Endothelial cell (in vitro differentiated cells): ENCODE measurements at places on chromosomes 5 and 9.

- no peak overlapping the region for H3K4me3 ChIP-seq
- H3K36me3 ChIP-seq = peaks cover 17% of the 10 kb centered on the region
- peaks cover 33% of the 10 kb centered on the region for H3K4me1 ChIP-seq
- DNase-seq = no peak
Observed at GRCh38 chr9:75083188-75083970, 4.6 kb downstream of the NMRK1 start.

DNA sequence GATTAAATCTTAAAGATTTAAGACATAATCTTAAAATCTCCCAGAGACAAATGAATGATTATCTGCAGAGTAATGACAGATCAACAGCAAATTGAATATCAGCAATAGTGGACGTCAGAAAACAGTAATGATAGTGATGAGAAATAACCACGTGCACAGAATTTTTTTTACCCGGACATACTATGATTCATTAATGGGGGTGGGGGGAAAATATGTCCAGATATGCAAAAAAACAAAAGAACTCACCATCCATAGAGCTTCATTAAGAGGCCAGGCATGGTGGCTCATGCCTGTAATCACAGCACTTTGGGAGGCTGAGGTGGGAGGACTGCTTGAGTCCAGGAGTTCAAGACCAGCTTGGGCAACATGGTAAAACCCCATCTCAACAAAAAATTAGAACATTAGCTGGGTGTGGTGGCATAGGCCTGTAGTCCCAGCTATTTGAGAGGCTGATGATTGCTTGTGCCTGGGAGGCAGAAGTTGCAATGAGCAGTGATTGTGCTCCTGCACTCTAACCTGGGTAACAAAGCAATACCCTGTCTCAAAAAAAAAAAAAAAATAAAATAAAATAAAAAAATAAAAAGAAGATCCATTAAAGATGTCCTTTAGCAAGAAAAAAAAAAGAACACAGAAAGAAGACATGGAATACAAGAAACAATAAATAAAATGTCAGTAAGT, 30.9 kb upstream of the SHOC1 start:
- no peaks in the 10 kb centered on the region for H3K27me3 ChIP-seq
- H3K4me3 ChIP-seq = no peak overlapping the region
- H3K36me3 ChIP-seq = no peaks in the 10 kb centered on the region
- no peaks in the 10 kb centered on the region for H3K4me1 ChIP-seq

DNA sequence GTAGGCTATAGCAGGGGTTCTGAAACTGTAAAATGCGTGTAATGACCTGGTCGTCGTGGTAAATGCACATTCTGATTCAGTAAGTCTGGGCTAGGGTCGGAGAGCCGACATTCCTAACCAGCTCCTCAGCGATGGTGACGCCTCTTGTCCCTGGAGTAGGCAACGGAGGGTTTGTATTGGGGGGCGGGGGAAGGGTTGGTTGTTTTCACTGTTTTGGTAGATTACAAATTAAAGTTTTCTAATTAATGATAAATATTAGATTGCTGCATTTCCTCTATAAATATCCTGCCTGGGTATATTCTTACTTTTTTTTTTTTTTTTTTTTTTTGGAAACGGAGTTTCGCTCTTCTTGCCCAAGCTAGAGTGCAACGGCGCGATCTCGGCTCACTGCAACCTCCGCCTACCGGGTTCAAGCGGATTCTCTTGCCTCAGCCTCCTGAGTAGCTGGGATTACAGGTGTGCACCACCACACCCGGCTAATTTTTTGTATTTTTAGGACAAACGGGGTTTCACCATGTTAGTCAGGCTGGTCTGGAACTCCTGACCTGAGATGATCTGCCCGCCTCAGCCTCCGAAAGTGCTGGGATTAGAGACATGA, 566 bp upstream of the ALDH7A1 start:
- DNase-seq = no peak
- H3K27ac ChIP-seq = peak overlapping the region; percentile 98
- peaks cover 8% of the 10 kb centered on the region for H3K36me3 ChIP-seq

GRCh38 chr9:123373946-123374345, 17.9 kb downstream of the CRB2 start:
- no peaks in the 10 kb centered on the region for H3K36me3 ChIP-seq
- peaks cover 8% of the 10 kb centered on the region for H3K4me1 ChIP-seq

DNA sequence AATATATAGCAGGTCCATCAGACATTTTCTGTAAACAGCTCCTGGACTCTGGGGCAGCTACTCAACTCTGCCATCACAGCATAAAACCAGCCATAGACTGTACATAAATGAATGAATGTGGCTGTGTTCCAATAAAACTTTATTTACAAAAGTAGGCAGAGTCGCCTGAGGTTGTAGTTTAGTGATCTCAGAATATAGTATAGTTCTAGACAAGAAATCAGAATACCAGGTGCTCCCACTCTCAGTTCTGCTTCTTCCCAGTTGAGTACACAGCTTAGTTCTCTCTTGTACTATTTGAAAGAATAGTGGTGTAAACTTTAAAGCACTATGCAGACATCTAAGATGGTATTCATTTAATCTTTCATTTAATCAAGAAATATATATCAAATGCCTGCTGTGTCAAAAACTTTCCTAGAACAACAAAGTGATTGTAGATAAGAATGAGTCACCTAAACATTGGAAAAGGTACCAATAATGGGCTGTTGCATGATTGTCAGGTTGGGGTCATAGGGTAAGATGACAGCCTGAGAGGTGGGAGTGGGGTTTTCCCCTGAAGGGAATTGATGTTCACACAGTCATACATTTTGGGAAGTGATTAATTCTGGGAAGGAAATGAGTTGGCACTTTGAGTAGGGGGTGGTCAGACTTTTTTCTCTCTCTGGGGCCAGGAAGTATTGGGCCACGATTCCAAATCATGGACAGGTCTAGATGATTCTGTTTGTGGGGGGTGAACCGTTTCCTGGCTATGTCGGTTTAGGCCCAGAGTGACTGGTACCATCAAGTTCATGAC, 37.0 kb downstream of the TNFSF8 start:
- peaks cover 16% of the 10 kb centered on the region for H3K4me1 ChIP-seq
- H3K27me3 ChIP-seq = peaks cover 2% of the 10 kb centered on the region
- H3K27ac ChIP-seq = peak overlapping the region; percentile 93
- no peak overlapping the region for H3K4me3 ChIP-seq

DNA sequence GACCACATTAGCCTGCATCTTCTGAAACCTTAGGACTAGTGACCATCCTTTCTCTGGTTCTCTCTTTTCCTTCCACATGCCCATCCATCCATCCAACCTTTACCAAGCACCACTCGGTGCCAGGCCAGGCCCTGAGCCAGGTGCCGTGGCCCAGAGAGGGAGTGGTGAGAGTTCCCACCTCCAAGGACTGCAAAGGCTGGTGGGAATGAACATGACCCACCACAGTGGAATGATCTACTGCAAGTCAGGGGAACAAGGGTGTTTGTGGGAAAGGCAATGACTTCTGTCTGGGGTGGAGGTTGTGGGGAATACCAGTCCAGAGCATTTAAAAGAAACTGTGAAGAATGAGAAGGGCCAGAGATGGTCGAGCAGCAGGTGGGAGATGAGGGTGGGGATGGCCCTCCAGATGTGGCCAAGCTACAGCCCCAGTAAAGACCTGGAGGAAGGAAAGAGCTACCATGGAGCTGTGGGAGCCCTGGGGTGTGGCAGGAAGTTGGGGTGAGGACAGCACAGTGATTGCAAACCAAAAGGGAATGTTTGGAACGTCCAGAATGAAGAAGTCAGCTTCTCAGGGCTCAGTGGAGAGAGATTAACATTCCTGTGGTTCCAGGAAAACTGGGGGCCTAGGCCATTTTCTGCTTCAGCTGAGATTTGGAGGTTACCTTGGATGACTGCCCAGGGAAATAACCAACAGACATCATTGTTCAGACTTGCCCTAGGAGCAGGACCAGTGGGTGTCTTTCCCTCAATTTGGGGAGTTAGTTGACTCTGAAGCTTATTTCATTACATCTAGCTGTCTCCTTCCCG, 30.7 kb upstream of the CORO2A start:
- peaks cover 16% of the 10 kb centered on the region for H3K4me1 ChIP-seq
- peaks cover 5% of the 10 kb centered on the region for H3K36me3 ChIP-seq
- no peak overlapping the region for H3K27ac ChIP-seq
- DNase-seq = no peak
- H3K4me3 ChIP-seq = no peak overlapping the region
- peaks cover 5% of the 10 kb centered on the region for H3K27me3 ChIP-seq

GRCh38 chr5:180816608-180817534, 14.3 kb upstream of the MGAT1 start:
- peaks cover 44% of the 10 kb centered on the region for H3K4me1 ChIP-seq
- peaks cover 2% of the 10 kb centered on the region for H3K27me3 ChIP-seq
- H3K36me3 ChIP-seq = no peaks in the 10 kb centered on the region
- H3K4me3 ChIP-seq = peak overlapping the region; percentile 20

GRCh38 chr5:107958432-107958831, 287.7 kb upstream of the EFNA5 start:
- no peak for DNase-seq
- no peaks in the 10 kb centered on the region for H3K4me1 ChIP-seq
- H3K4me3 ChIP-seq = no peak overlapping the region
- H3K36me3 ChIP-seq = no peaks in the 10 kb centered on the region

- no peak overlapping the region for H3K27ac ChIP-seq
- peaks cover 6% of the 10 kb centered on the region for H3K4me1 ChIP-seq
- peak; percentile 53 for DNase-seq
- H3K36me3 ChIP-seq = no peaks in the 10 kb centered on the region
Observed at GRCh38 chr5:61768692-61769281, 436.7 kb downstream of the ZSWIM6 start.

DNA sequence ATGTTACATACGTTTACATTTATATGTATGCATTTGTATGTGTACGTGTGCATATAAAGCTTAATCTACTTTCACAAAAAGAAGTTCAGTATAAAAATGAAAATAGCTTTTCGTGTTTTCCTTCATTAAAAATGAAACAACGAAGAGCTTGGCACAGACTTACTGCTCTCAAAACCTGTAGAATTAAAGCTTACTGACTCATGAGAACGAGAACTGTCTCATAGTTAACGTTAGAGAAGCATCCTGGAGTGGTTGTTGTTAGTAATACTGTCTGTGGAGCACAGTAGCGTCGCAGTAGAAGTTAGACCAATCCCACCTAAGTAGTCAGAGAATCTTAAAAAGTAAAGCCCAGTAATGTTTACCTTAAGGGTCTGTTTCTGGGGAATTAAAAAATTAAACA, 1.3 kb downstream of the MAT2B start:
- peak overlapping the region; percentile 99 for H3K27ac ChIP-seq
- H3K4me3 ChIP-seq = peak overlapping the region; percentile 99
- H3K36me3 ChIP-seq = no peaks in the 10 kb centered on the region
- DNase-seq = no peak
- H3K27me3 ChIP-seq = peaks cover 12% of the 10 kb centered on the region

DNA sequence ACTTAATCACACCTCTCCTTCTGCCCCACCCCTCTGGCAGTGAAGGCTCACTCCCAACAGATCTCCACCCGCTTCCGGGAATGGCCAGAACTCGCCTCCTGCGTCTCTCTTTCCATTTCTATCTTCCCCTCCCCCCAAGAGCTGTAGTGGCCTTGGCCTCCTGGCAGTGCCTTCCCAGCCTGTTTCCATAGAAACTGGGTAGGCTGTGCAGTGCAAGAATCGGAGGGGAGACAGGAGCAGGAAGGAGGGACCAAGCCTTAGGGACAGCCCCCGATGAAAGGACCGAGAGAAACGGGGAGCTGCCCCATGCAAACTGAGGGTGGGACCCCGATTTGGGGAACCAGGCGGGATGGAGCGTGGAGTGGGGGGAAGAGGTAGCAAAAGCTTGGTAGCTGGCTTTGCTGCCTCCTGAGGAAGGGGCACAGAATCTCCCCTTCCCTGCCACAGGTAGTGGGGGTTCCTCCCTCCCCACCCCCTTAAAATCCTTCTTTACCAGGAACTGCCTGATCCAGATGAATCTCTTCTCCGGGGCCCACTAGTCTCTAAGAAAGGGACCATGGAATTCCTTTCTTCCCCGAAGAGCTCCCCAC, 4.5 kb upstream of the PCDH1 start:
- H3K27ac ChIP-seq = no peak overlapping the region
- peaks cover 64% of the 10 kb centered on the region for H3K4me1 ChIP-seq
- DNase-seq = no peak
- H3K36me3 ChIP-seq = peaks cover 5% of the 10 kb centered on the region
- peaks cover 20% of the 10 kb centered on the region for H3K27me3 ChIP-seq

DNA sequence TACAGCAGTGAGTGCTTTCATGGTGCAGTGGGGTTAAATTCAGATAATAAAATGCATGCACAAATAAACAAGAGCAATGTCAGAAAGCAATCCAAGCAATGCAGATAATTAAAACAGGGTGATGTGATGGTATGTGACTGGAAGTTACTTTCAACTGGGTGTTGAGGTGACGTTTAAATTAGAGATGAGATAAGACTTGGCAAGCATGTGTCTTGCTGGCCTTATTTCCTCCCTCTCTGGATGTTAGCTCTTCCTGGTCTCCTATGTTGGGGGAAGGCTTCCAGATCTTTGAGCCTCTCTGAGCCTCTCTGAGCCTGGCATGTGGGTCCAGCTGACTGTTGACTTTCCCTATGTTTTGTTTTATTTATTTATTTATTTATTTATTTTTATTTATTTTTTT, 54.4 kb downstream of the DOCK2 start:
- H3K27me3 ChIP-seq = peaks cover 3% of the 10 kb centered on the region
- peaks cover 20% of the 10 kb centered on the region for H3K4me1 ChIP-seq
- H3K4me3 ChIP-seq = no peak overlapping the region
- no peak overlapping the region for H3K27ac ChIP-seq
- no peak for DNase-seq
- H3K36me3 ChIP-seq = no peaks in the 10 kb centered on the region

- no peak for DNase-seq
- no peak overlapping the region for H3K4me3 ChIP-seq
- H3K4me1 ChIP-seq = no peaks in the 10 kb centered on the region
Observed at GRCh38 chr9:21958833-21959232, 35.4 kb downstream of the CDKN2A start.

GRCh38 chr5:72465066-72465465, 42.1 kb downstream of the ZNF366 start:
- DNase-seq = no peak
- H3K27me3 ChIP-seq = peaks cover 1% of the 10 kb centered on the region
- H3K4me1 ChIP-seq = peaks cover 24% of the 10 kb centered on the region
- peaks cover 42% of the 10 kb centered on the region for H3K36me3 ChIP-seq

DNA sequence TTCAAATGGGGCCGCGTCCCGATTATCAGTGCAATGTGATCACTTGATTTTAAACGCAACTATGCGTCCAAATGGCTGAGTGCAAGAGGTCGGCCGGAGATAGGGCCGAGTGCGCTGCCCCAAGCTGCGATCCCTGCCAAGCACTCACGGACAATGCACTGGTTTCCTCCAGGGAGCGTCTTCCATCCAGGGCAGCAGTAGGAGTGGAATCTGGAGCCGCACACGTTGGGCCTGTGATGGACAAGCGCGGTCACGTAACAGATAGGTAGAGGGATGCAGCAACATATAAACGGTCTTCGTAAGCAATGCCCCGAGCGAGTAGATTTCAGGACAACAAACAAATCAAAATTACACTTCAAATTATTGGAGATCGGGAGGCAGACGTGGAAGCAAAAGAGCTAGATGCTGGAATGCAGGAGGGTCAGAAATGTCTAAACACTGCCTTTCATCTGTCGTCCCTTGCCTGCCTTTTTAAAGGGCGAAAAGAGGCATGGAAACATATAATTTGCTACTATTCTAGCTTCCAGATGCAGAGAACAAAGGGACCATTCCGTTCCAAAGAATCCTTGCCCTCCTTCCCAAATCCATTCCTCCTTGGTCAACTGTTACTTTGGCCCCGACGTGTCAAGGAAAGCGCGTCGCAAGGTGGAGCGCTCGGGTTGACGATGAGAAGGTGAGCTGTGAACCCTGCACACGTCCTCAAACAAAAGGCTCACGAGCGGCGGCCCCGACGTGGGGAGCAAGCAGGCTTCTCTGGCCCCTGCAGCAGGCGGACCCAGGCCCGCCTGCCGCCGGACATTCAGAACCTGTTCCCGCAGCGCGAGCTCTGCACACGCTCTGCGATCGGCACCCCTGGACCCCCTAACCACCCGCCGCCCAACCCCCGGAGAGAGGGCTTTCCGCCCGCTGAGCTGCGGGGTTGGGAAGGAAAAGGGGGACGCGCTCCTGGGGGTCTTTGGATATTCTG, 1.5 kb downstream of the FBN2 start:
- peaks cover 2% of the 10 kb centered on the region for H3K27me3 ChIP-seq
- peak overlapping the region; percentile 91 for H3K4me3 ChIP-seq
- peaks cover 10% of the 10 kb centered on the region for H3K4me1 ChIP-seq
